Mesendoderm (in vitro differentiated cells): ENCODE measurements at places on chromosomes 1 and 21.

GRCh38 chr1:207848234-207848633 lies 62.7 kb downstream of the CD34 start:
- DNase-seq: no peak

GRCh38 chr21:16942703-16943102 lies 570.1 kb upstream of the CXADR start:
- DNase-seq: peak; percentile 88

GRCh38 chr1:58845942-58846341 lies 62.1 kb upstream of the JUN start:
- no peak for DNase-seq

DNA sequence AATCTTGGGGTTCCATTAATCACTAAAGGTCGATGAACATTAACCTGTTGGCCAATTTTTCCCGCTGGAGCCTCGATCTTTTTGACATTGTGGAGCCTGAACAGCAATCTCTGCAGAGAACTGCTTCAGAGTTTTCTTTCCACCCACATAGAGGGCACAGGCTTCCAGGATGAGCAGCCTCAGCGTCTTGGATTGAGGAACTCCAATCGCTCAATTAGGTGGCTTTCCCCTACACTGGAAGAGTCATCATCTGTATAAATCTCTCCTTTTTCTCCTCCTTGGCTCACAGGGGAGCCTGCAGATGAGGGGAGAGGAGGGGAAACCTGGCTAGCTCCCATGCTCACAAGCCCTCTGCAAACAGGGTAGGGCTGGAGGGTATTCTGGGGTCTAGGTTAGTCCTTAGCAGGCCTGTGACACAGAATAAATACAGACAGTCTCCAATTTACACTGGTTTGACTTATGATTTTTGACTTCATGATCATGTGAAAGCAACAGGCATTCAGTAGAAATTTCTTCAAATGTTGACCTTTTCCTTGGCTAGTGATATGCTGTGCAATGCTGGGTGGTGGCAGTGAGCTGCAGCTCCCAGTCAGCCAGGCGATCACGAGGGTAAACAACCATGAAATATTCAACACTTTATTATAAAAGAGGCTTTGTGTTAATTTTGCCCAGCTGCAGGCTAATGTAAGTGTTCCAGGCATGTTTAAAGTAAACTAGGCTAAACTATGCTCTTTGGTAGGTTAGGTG lies 80.8 kb downstream of the PGBD5 start:
- no peak for DNase-seq

DNA sequence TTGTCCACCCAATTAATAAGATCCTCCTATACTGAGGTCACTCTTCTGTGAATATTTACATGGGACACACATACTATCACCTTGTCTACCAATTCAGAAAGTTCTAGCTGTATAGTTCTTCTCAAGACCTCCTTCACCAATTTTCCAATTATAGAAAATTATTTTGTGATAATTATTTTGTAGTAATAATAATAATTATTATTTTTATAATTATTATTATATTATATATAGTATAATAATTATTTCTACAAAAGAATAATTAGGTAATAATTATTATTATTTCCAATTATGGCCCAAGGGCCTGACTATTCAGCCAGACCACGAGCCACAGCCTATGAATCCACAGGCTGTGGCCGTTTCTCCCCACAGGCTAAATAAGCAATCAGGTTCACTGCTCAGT lies 164.1 kb upstream of the IGSF21 start:
- no peak for DNase-seq

- no peak for DNase-seq
Observed at GRCh38 chr1:208551633-208552320, 307.6 kb upstream of the PLXNA2 start.

DNA sequence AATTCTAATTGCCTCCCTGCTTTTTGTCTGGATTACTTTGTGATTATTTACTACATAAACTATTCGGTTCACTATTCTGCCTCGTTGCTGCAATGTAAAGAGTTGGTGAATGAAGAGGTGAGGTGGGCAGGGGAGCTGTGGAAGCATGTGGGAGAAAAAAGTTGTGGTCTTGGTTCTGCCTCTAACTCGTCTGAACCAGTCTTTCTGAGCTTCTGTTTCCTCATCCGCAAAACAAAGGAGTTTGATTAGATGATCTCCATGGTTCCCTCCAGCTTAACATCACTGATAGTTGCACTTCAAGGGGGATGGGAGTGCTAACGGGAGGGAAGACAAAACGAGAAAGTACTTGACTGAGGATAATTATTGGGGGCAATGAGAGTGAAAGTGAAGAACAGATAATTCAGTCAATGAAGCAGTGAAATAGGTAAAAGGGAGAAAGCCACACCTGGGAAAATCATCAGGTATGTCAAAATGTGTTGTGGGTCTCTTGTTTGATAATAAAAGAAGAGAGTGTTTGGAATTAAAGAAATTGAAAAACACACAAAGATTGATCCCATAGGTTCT lies 26.2 kb upstream of the UHMK1 start:
- peak; percentile 85 for DNase-seq

DNA sequence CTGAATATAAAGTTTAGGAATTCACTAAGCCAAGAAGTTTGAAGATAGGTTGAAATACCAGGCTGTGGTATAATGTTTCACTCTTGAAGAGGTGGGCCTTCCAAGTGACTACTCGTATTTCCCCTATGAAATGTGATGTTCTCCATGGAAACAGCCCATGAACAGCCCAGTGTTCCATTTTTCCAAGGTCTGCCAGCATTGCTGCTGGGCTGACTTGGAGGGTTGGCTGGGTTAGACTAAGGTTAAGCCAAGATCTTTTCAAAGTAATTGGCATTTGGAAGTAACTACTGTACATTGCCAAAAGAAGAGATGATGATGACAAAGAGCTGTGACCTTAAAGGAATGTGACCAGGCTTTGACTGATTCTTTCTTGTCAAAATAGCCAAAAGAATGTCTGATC lies 73.8 kb downstream of the RPE65 start:
- no peak for DNase-seq

DNA sequence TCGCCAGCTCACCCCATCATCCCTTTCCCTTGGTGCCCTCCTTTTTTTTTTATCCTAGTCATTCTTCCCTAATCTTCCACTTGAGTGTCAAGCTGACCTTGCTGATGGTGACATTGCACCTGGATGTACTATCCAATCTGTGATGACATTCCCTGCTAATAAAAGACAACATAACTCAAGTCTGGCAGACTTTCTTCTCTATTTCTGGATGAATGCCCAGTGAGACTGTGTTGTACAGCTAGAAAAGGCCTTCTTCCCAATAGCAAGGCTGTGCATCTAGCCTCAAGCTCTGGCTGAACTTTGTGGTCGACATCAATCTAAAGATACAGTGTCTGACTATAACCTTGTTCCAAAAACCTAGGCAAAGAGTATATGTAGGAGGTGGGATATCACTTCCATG lies 6.4 kb downstream of the IL24 start:
- DNase-seq: no peak

DNA sequence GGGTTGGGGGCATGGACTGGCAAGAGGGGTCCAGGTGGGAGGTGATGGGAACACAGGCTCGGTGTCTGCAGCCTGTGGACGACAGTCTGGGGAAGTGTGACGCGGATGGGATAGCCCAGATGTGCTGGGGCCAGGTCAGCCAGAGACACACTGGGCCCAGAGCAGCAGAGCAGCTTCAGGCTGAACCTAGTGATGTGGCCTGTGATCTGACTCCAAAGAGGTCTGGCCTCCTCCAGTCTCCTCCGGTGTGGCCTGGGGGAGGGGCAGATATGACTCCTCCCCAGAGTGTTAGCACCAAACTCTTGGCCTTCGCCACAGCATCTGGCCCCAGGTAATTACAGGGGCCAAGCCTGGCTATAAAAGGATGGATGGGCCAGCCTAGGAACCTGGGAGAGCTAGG lies 13.5 kb downstream of the EFNA3 start:
- no peak for DNase-seq
